Spleen (tissue), 13 donors: ENCODE measurements at places on chromosomes 6 and 20.

- no peaks in the 10 kb centered on the region for H3K36me3 ChIP-seq
- no peak overlapping the region for H3K27ac ChIP-seq
These were observed 192.9 kb upstream of the PREP start for GRCh38 chr6:105595829-105596228.

GRCh38 chr6:108442770-108443520 is 117.8 kb upstream of the FOXO3 start:
- no peak for DNase-seq
- no peaks in the 10 kb centered on the region for H3K4me1 ChIP-seq
- H3K4me3 ChIP-seq = no peak overlapping the region

- peak; percentile 88 for DNase-seq
- H3K4me3 ChIP-seq = peak overlapping the region; percentile 13
- H3K4me1 ChIP-seq = peaks cover 18% of the 10 kb centered on the region
- no peaks in the 10 kb centered on the region for H3K27me3 ChIP-seq
- peak overlapping the region; percentile 87 for H3K27ac ChIP-seq
- no peaks in the 10 kb centered on the region for H3K36me3 ChIP-seq
These were observed 49.6 kb upstream of the ZNF217 start for GRCh38 chr20:53643031-53643832.

DNA sequence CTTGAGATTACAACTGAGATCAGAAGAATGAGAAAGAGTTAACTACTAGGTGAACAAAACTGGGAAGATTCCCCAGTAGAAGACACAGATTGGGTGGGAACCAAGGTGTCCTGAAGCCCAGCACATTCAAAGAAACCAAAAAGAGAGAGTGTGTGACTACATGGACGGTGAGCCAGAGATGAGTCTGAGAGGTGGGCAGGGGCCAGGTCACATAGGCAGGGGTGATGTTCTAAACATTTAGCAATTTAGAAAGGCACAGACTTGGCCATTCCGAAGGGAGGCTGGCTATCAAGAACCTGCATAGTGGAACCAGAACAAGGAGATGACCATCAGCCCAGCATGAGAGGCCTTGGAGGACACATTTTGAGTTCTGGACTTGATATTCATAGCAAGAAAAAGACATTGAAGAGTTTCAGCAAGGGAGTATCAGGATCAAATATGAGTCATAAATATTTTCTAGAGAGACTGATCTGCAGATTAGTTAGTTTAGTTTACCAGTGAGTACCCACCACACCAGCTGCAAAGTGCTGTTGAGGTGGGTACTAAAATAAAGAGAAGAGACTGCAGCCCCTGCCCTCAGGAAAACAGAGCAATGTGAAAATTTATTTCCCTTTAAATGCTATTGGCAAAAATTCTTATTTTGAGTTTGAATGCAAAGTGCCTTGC is 340.5 kb upstream of the PRDM1 start:
- no peak for DNase-seq
- H3K27ac ChIP-seq = no peak overlapping the region
- H3K27me3 ChIP-seq = no peaks in the 10 kb centered on the region
- H3K36me3 ChIP-seq = no peaks in the 10 kb centered on the region
- no peak overlapping the region for H3K4me3 ChIP-seq

- H3K27ac ChIP-seq = no peak overlapping the region
- no peak overlapping the region for H3K4me3 ChIP-seq
- H3K27me3 ChIP-seq = no peaks in the 10 kb centered on the region
- no peaks in the 10 kb centered on the region for H3K36me3 ChIP-seq
- no peak for DNase-seq
These were observed 350.5 kb downstream of the CDC5L start for GRCh38 chr6:44737829-44738528.

DNA sequence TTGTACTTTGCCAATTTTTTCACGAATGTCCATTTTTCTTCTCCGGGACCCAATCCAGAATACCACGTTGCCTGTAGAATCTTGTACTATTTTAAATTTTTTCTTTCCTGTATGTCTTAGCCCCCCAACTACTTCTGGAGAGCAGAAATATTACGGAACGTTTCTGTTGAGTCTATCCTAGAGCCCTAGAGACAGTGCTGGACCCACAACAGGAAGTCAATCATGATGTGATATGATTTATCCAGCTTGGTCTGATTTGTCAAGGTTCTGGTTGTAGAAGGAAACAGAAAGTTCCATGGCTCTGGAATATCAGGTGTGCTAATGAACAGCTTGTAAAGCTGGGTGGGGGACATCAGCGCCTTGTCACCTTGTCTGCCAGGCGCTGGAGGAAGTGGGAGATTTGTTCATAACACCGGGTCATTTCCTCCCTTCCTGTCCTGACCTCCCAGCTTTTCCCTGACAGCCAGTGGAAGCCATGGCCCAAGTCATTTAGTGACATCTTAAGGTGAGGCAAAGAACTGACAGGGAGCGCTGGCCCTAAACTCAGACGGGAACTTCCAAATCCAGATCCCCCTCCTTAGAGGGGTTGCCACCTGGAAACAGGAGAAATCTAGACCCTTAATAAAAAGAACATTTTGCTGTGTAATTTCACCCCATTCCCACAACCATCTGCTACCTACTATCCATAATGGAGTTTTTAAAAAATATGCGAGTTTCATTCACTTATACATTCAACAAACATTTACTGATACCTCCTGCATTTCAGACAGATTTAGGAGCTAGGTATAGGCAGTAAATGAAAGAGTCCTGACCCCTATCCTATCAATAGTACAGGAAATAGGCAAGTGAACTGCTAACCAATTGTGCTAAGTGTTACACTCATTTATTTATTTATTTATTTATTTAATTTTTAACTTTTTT is 130.5 kb downstream of the ZFP64 start:
- H3K27me3 ChIP-seq = no peaks in the 10 kb centered on the region
- H3K4me3 ChIP-seq = no peak overlapping the region
- no peak overlapping the region for H3K27ac ChIP-seq
- H3K36me3 ChIP-seq = no peaks in the 10 kb centered on the region
- H3K4me1 ChIP-seq = no peaks in the 10 kb centered on the region
- no peak for DNase-seq

- peak within 1 kb of the TSS; percentile 94 for H3K27ac ChIP-seq
- no peaks in the 10 kb centered on the region for H3K27me3 ChIP-seq
- DNase-seq = peak; percentile 86
- H3K4me1 ChIP-seq = peaks cover 68% of the 10 kb centered on the region
- peak within 1 kb of the TSS; percentile 82 for H3K4me3 ChIP-seq
These were observed at the start of gene DDAH2 for GRCh38 chr6:31728767-31729514. DDAH2 (minus strand) TSS chr6:31729299; CDS start chr6:31729161, 138 bp downstream.

- H3K4me3 ChIP-seq = no peak overlapping the region
- no peak overlapping the region for H3K27ac ChIP-seq
- no peak for DNase-seq
- H3K36me3 ChIP-seq = no peaks in the 10 kb centered on the region
- H3K27me3 ChIP-seq = no peaks in the 10 kb centered on the region
These were observed 491.8 kb downstream of the BTBD3 start for GRCh38 chr20:12409501-12409900.

- no peak for DNase-seq
- no peaks in the 10 kb centered on the region for H3K36me3 ChIP-seq
- no peaks in the 10 kb centered on the region for H3K4me1 ChIP-seq
These were observed 159.2 kb downstream of the PLCB4 start for GRCh38 chr20:9227896-9228615.

DNA sequence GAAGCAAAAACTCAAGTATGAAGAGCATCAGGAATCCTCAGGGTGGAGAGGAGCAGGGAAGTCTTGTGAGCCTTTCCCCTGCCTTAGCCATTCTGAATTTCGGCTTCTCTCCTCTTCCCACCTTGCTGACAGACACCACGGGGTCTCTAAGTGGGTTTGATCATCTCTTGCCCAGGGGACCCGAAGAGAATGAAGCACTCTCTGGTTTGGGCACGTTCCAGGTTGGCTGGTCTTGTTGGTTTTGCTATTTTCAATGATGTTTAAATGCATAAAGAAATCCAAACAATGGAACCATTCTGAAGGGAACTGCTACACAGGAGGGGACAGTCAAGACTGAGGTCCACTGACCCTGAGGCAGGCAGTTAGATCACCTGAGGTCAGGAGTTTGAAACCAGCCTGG is 131.7 kb downstream of the PXDC1 start:
- no peaks in the 10 kb centered on the region for H3K4me1 ChIP-seq
- no peaks in the 10 kb centered on the region for H3K27me3 ChIP-seq
- H3K4me3 ChIP-seq = no peak overlapping the region
- no peak overlapping the region for H3K27ac ChIP-seq
- H3K36me3 ChIP-seq = no peaks in the 10 kb centered on the region
- no peak for DNase-seq

DNA sequence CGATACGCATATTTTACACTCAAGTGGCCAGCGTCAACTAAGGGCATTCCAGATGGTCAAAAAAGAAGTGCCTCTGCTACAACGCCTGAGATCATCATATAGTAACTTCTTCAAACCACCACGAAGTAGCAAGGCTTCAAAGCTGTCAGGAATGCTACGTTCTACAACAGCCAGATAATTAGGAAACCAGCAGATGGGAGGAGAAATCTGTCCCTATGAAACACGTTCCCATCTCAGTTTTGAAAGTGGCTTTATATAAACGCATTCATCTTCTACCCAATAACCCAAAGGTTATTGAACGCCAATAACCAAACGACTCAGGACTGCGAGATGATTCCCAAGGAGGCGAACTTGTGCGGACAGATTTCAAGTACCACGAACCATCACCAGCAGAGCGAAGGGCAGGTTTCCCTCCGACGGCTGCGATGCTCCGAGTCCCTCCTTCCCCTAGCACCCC is 1.2 kb downstream of the ABHD12 start:
- H3K27me3 ChIP-seq = no peaks in the 10 kb centered on the region
- H3K4me3 ChIP-seq = peak overlapping the region; percentile 76
- no peaks in the 10 kb centered on the region for H3K36me3 ChIP-seq
- peaks cover 24% of the 10 kb centered on the region for H3K4me1 ChIP-seq
- H3K27ac ChIP-seq = peak overlapping the region; percentile 91
- no peak for DNase-seq

DNA sequence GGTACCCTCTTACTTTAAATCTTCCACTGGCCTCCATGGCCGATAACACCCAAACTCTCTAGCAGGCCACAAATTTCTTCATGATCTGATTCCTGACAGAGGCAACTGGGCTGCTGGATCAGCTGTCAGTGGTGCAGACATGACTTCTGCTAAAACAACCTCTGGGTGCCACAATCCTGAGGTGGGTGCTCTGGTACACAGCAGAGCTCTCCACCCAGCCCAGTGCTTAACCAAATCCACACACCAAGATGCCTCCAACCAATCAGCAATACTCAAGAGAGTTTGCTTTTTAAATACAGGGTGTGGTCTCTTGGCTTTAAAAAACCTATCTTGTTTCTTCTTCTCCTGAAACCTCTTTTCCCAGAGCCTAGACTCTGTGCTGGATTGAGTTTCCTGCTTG is 126.6 kb upstream of the SPACA1 start:
- no peak overlapping the region for H3K27ac ChIP-seq
- H3K4me3 ChIP-seq = no peak overlapping the region
- no peaks in the 10 kb centered on the region for H3K36me3 ChIP-seq
- H3K4me1 ChIP-seq = peaks cover 44% of the 10 kb centered on the region
- DNase-seq = no peak
- no peaks in the 10 kb centered on the region for H3K27me3 ChIP-seq

DNA sequence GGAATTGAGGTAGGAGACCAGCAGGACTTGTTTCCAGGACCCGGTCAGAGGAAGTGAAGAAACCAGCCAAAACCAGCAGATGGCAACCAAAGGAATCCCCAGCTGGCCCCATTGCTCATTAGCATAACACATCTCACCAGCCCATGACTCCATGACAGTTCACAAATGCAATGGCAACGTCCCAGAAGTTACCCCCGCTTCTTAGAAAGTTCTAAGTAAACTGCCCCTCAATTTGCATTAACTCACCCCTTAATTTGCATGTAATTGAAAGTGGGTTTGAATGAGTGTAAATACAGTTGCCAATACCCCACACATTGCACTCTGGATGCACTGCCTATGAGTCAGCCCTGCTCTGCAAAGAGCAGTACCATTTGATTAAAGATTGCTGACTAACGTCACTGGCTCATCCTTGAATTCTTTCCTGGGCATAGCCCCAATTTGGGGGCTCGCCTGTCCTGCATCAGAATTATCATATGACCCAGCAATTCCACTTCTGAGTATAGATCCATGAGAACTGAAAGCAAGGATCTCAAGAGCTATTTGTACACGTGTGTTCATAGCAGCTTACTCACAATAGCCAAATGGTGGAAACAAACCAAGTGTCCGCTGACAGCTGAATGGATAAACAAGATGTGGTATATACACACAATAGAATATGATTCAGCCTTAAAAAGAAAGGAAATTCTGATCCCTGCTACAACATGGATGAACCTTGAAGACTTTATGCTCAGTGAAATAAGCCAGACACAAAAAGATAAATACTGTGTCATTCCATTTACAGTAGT is 36.4 kb downstream of the MYLK4 start:
- H3K27me3 ChIP-seq = no peaks in the 10 kb centered on the region
- H3K36me3 ChIP-seq = no peaks in the 10 kb centered on the region
- H3K4me1 ChIP-seq = no peaks in the 10 kb centered on the region
- no peak overlapping the region for H3K4me3 ChIP-seq
- DNase-seq = no peak

- no peaks in the 10 kb centered on the region for H3K36me3 ChIP-seq
- no peaks in the 10 kb centered on the region for H3K27me3 ChIP-seq
- DNase-seq = no peak
- H3K27ac ChIP-seq = no peak overlapping the region
These were observed 50.8 kb downstream of the CARMIL1 start for GRCh38 chr6:25329982-25330381.

GRCh38 chr20:56358600-56359211 is at the start of gene FAM210B:
FAM210B (plus strand) TSS chr20:56358974; CDS start chr20:56359006, 32 bp downstream.
- H3K27me3 ChIP-seq = no peaks in the 10 kb centered on the region
- peaks cover 35% of the 10 kb centered on the region for H3K4me1 ChIP-seq
- H3K36me3 ChIP-seq = no peaks in the 10 kb centered on the region

DNA sequence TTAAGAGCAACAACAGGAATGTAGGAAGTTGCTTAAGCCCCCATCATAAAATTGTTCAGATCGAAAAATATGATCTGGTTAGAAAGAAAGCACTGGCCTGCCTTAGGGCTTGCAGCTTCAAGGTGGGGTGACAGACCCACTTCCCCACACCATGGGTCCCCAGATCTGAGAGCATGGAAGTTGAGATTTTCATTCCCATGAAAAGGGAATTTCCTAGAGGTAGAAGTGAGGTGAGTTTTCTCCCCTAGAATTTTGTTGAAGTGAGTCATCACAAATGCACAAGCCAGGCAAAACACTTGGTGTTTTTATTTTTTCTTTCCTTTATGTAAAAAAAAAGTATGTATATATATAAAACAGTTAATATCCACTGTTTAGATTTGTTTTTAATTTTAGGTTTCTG is 213.6 kb upstream of the SUPT3H start:
- no peak overlapping the region for H3K27ac ChIP-seq
- no peak for DNase-seq
- H3K4me3 ChIP-seq = no peak overlapping the region
- peaks cover 22% of the 10 kb centered on the region for H3K4me1 ChIP-seq
- H3K36me3 ChIP-seq = no peaks in the 10 kb centered on the region
- H3K27me3 ChIP-seq = no peaks in the 10 kb centered on the region

- no peak for DNase-seq
- no peak overlapping the region for H3K27ac ChIP-seq
- no peaks in the 10 kb centered on the region for H3K4me1 ChIP-seq
- no peaks in the 10 kb centered on the region for H3K27me3 ChIP-seq
- H3K36me3 ChIP-seq = no peaks in the 10 kb centered on the region
These were observed 115.4 kb upstream of the SAMD5 start for GRCh38 chr6:147392917-147393625.
